ENCODE measurements at places on chromosomes 3 and 15.

GRCh38 chr3:174061162-174061561 is 663.6 kb downstream of the NLGN1 start:
- no peak for DNase-seq

DNA sequence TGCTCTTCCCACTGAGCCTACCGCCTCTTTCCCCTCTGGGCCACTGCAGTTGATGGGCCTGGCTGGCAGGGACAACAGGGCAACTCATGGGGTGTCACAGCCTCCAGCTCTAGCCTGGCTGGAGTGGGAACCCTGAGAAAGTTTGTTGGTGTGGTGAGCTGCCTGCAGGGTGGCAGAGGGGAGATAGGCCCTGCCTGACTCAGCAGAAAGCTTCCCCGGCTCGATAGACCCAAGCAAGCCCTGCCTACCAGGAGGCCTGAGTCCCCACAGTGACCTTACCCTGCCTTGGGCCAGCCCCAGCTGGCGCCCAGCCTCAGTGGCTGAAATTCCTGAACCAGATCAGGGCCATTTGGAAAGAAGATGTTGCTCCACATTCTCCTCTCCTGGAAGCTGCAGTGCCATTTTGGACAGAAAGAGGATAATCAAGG is 29.4 kb downstream of the ABTB1 start:
- no peak for DNase-seq

DNA sequence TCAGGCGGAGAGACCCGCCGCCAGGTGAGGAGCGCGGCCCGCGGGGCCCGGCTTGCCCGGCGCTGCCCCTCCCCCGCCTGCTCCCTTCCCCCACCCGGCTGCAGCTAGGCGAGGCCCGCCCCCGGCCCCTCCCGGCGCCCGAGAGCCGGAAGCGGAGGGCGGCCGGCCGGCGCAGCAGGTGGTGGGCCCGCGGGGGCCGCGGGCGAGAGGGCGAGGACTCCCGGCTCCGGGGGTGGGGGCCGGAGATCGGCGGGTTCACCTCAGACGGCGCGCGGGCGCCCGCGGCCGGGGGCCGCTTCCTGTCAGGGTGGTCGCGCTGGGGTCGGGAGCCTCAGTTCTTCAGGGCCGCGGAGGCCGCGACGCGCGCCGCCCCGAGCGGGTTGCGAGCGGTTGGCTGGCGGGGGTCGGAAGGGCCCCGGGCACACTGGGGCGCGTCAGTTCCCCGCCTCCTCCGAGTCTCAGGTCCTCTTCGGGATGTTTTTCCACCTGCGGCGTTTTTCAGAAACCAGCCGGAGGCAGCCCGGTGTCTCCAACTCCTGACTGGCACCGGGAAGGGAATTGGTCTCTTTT is 395 bp downstream of the ZFAND6 start:
- peak; percentile 69 for DNase-seq

DNA sequence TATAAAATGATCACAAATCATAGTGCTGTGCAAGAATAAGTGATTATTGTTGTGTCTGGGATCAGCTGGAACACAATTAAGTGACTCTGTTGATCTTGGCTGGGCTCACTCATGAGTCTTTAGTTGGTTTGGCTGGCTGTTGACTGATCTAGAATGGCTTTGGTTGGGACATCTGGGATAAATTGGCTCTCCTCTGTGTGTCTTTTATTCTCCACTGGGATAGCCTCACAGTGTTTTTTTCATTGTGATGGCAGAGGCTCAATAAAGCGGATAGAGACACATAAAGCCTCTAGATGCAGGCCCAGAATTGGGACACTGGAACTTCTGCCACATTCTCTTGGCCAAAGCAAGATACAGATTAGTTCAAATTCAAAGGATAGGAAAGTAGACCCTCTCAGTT is 735.6 kb downstream of the PDCD6IP start:
- DNase-seq = no peak

DNA sequence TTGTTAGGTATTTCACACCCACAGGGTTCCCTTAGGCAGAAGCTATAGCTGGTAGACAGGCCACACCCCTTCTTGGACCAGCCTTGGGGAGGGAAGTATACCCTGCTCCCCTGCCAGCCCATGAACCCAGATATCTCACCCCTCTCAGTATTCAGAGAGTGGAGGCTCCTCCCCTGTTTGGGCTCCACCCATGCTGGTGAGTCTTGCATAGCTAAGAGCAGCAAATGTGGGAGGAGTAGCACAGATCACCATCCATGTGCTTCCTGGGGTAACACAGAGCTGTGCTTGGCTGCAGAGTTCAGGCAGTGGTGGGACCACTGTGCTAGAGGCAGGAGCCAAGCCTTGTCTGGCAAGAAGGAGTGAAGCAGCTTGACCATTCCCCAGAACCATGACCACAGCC is 427.2 kb downstream of the ZIC1 start:
- DNase-seq = no peak

- no peak for DNase-seq
Observed at GRCh38 chr15:32004249-32004648, 26.1 kb upstream of the CHRNA7 start.

DNA sequence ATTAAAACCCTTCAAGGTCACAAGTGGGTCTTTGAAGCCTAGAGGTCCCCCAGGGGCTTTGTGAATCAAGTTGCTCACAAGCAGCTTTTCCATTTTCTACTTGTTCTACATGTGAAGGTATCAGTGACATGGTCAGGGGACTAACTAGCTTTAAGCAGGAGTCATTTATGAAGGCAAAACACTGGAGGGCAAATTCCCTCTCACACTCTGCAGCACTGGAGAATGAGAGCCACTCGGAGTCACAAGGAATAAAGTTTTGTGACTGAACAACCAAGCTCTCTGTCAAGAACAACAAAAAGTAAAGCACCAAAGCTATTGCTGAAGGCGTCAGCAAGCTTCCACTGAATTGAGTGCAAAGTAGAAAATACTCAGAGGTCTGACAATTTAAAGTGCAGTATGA is 609.0 kb downstream of the EDEM1 start:
- DNase-seq = no peak

GRCh38 chr3:62622553-62623174 is 249.3 kb upstream of the FEZF2 start:
- DNase-seq = peak; percentile 49

DNA sequence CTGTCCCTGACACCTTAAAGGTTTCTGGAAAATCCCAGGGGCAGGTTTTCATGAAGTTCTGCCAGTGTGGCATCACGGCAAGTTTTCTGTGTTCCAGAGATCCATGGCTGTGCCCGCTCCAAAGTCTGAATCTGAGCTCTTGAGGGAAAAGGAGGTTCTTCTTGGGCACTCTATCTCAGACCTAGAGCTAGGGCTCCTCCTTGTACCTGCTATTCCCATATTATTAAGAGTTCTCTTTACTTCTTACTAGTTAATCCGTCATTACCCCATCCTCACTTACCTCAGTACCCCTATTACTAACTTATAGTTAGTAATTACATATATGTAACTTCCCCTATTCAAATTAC is 5.9 kb upstream of the TRA2B start:
- DNase-seq = no peak

DNA sequence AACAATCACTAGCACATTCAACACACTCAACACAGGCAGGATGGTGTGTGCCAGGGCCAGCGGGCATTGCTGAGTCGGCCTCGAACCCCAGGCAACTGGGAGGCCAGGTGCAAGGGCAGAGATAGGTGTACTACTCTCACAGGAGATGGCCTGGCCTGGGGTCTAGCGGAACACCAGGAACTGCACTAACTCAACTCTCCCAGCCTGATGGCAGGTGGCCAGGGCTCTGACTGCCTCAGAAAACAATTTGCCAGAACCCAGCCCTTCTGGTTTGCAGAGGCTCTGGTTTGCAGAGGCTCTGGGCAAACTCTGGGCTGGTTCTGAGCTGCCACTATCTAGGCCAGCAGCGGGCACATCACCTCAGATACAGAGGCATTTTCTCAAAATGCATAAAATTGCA is 229.2 kb upstream of the CHRNA7 start:
- DNase-seq = peak; percentile 21

DNA sequence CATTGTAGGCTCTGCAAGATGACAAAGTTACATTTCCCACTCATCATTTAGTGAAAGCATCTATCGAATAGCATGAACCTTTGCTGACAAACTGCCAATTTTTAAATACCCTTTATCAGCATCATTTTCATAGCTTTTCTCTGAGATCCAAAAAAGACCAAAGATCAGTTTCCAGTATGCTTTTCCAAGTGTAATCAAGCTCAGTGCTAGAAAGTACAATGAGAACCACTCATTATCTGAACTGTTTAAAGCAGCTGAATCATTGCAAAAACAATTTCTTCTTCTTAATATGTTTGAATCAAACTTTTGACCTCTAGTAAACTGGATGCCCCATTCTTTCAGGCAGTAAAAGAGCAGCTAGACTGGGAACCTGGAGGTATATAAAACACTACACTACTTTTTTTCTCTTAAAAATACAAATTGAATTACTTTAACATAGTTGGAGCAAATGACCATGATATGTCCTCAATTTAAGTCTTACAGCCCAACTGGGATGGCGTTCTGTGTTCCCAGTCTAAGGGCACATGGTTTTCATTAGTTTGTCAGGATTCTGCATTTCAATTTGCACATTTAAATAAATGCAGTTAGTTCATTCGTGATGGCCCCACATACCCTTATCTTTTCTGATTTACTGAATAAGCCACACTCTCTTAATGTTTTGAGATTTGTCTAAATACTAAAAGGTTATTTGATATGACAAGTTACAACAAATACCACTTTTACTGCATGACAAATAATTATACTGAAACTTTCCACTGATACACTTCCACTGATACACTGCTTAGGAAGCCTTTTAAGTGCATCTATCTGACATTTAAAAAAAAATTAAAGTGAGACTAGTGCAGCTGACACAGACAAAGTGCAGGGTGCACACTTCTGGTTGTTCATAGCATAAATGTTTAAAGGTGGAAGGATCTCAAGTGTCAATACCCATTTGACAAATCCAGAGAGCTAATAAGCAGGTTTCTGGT is 146.0 kb upstream of the FRMD4B start:
- no peak for DNase-seq

DNA sequence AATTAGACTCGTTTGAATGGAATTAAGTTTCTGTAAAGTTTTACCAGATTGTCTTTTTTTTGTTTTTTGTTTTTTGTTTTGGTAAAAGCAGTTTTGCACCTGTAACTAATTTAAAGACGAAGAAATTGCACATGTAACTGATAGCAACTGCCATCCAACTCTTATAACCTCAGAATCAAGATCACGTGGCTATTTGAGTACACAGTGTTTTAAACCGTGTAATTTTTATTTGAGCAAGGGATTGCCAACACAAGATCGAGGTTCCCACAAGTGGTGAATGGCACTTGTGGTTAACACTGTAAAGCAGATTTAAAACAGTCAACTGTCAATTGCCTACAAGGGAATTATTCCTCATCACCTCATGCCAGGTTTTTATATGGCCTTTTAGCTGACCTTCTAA is 67.3 kb downstream of the PPARG start:
- DNase-seq = no peak

GRCh38 chr3:72997421-72997961 is 880 bp downstream of the PPP4R2 start:
- peak; percentile 66 for DNase-seq

DNA sequence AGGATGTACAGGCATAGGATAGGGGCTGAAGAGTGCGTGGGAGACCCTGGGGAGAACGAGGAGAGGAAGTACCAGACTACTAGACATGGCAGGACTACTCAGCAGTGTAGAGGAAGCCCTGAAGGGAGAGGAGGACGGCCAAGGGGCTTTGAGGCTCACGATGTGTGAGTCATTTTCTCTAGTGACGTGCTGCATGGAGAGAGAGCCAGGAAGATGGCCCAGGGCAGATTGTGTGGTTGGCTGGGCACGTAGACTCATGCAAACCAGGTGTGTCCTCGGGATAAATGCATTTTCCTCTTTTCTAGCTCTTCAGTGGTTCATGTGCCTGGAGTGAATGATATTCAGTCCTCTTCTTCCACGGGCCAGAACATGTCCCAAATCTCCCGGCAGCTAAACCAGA is 115.0 kb upstream of the ABHD17C start:
- DNase-seq = peak; percentile 69

DNA sequence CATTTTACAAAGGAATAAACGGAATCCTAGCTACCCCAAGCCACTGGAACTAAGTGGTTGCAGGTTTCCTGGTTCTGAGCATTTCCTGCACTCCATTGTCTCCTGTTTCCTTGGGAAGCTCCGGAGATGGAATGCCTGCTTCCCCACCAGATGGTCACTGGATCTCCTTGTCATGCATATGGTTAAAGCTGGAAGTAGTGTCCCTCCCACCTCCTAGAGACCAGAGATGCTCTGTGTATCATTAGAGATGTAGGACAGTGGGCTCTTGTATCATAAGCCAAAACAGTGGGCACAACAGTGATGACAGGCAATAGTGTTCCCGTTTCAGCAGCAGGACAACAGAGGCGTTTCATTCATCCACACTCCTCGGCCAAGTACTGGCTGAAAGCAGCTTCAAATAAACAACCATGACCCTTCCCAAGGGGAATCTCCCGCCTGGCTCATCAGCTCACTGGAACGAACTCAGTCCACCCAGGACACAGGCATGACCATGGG is 136.2 kb upstream of the EIF1B start:
- DNase-seq = no peak

DNA sequence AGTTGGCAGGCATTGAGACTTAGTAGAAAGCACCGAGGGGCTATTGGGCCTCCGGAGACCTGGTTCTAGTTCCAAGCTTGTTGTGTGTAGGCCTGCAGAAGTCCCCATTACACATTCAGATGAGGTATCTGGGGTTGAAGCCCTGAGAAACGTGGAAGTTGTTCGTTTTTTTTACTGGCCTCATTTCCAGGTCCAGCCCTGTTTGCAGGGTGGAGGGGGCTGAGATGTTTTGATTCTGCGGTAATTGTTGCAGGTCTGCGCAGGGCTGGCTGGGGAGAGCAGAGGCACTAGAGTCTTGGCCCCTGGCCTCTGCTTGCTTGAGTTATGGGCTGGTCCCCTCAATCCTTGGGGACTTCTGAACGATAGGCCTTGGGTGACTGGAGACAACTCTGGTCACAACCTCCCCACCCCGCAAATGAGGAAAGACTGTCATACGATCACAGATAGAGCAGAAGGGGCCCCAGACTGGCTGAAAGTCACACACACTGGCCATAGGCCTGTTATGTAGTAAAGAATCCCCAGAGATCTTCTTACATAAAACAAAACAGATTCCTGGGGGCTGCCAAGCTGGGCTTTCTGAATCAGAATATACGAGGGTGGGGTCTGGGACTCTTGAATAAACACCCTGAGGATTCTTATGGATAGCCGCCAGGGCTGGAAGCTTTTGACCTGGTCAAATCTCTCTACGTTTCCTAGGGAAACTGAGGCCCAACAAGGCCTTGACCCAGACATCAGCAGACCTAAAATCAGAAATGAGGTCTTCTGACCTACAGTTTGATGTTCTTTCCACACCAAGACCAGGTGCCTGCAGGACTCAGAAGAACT is 15.6 kb downstream of the KBTBD13 start:
- no peak for DNase-seq
